Stimulated activated CD4-positive, alpha-beta T cell treated with anti-CD3 and anti-CD28 coated beads, Interleukin-15, amount 100 ng/mL, for 1 hour (primary cell): ENCODE measurements at places on chromosomes 3 and 15.

GRCh38 chr3:164537485-164537884 lies 540.8 kb downstream of the SI start:
- no peak for DNase-seq

- DNase-seq, result no peak
These were observed 55.3 kb downstream of the RSRC1 start for GRCh38 chr3:158165141-158165655.

GRCh38 chr3:47117807-47118364 lies 46.0 kb downstream of the SETD2 start:
- no peak for DNase-seq

DNA sequence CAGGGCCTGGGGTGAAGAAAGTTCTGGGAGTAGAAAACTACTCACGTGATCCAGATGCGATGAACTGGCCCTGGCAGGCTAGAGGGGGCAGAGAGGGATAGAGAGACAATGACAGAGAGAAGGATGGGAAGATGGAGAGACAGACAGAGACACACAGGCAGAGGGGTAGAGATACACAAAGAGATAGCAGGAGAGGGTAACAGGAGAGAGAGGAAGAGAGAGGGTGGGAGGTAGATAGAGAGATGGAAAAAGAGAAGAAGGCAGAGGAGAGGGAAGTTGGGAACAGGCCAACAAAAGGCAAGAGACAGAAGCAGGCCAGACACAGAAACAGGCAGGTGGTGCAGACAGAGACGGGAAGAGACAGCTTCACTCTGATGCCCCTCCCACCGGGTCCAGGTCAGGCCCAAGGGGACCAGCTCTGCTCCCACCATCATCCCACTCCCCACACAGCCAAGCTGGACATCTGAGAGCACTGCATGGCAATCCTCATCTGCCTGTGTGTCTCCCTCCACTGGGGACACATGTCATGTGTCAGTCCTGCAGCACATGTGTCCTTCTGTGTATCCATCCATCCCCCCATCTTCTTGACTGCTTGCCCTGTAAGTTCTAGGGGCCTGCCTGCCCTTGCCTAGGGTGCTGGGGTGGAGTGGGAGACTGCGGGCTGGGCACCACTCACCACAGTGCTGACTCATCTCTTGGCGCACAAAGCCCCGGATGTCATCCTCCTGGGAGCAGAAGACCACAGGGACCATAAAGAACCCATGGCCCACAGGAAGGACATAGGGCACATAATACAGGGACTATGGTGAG lies 2.2 kb upstream of the UCN2 start:
- no peak for DNase-seq

DNA sequence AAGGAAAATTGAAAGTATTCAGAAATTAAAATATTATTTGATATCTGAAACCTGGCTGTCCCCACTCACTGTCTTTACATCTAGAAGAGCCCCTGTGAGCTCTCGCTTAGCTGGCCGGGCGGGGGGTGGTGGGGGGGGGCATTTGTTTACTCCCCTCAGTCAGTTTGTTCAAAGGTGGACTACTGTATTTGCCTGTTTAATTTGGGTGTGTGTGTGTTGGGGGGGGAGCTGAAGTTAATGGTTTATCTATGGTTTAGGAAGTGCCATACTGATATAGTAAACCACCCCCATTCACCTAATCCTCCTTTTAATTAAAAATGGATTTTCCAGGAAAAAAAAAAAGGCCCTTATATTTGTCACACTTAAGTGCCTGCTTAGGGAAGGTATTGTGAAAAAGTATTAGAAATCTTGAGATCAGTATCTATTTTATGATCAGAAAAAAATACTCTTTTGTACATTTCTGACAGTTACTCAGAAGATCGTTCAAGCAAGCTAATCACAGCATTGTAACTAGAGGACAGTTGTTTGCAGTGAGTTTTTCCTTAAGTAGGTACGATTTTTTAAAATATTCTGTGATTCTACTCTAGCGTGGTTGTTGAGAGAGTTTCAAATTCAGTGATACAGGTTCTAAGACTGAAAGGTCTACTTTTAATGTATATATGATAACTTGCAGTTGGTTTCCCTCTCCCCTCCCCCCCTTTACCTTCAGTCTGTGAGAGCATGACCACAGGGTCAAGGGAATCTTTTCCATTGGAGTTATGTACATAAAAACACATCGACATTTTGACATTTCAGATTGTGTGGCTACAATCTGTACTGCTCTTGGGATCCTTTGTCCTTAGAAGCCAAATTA lies 8.5 kb downstream of the NR2F2 start:
- DNase-seq, result no peak

DNA sequence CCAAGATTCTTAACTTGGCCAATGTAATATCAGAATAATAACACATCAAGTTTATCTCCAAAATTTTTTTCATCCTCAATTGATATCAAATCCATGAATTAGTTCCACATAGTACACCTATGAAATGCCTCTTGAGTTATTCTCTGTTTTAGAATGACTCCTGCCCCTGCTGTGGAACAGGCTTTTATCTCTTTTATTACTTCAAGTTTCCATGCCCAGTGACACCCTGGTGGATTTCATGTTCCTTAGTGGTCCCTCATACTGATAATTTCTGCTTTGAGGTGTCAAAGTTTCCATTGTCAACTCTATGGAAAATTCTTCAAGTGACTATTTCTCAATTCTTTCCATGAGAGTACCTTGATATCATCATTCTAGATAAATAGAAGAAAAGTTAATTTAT lies 24.6 kb downstream of the PLSCR1 start:
- DNase-seq, result no peak

- no peak for DNase-seq
These were observed 559 bp upstream of the LRRN1 start for GRCh38 chr3:3798631-3799113.
